ENCODE measurements at places on chromosomes 6 and 20.

DNA sequence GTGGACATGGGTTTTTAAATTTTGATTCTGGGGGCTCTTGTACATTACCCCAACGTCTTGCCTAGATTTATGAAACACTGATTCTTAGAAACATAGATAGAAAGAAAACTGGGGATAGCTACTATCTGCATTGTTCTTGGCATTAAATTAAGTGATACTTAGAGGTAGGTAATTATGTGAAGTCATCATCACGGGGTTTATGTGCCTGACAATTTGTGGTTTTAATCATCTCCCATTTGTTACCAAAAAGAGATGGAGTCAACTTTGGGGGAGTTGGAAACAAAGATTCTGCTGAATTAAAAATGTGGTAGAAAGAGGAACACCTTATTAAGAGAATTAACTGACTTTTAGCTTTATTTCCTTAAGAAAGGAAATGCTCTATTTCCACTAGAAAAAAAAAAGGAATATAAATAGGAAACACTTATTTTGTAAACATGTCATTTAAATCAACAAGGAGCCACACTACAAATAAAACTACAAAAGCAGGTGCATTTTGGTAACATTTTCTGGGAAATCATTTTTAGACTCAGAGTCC lies 5.6 kb downstream of the TNFAIP3 start:
- DNase-seq: no peak

GRCh38 chr6:3579652-3580175 lies 122.9 kb upstream of the SLC22A23 start:
- DNase-seq: no peak

DNA sequence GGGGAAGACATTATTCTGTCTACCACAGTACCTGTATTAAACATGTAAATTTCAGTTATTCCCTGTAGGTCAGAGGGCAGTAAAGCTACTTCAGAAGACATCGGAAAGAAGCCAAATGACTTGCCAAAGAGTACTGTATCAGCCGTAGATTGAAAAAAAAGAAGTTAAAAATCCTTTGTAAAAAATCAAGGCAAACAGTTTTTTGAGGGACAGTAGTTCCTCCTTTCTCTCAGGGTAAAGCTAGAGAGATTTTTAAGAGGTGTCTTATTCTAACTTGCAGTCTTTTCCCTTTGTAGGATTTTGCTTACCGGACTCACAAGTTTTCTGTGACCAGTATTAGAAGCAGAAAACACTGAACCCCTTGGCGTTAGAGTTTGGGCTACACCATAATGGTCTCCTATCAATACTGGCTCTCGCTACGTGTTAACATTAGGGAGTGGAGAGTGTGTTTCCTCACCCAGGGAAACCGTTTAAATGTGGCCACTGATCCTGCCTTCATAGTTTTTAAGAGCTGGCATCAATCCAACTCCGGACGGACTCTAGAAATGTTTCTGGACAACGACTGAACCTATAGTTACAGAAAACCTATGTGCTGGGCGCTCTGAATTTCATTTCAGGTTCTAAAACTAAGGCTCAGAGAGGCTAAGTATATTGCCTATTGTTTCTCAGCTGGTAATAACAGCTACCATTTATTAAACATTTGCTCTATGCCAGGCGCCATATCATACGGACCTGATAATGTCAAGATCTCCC lies 1.3 kb upstream of the ASXL1 start:
- DNase-seq: peak; percentile 15

DNA sequence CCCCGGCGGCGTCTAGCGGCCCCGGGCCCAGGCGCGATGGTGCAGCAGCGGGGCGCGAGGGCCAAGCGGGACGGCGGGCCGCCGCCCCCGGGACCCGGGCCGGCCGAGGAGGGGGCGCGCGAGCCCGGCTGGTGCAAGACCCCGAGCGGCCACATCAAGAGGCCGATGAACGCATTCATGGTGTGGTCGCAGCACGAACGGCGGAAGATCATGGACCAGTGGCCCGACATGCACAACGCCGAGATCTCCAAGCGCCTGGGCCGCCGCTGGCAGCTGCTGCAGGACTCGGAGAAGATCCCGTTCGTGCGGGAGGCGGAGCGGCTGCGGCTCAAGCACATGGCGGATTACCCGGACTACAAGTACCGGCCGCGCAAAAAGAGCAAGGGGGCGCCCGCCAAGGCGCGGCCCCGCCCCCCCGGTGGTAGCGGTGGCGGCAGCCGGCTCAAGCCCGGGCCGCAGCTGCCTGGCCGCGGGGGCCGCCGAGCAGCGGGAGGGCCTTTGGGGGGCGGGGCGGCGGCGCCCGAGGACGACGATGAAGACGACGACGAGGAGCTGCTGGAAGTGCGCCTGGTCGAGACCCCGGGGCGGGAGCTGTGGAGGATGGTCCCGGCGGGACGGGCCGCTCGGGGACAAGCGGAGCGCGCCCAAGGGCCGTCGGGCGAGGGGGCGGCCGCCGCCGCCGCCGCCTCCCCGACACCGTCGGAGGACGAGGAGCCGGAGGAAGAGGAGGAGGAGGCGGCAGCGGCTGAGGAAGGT lies 715 bp downstream of the SOX12 start:
- peak; percentile 64 for DNase-seq

- no peak for DNase-seq
Measured at GRCh38 chr6:145309842-145310535, 425.3 kb downstream of the EPM2A start.

- DNase-seq: no peak
Measured at GRCh38 chr6:133502441-133503335, 261.5 kb downstream of the EYA4 start.

GRCh38 chr6:38091613-38092012 lies 272.1 kb downstream of the ZFAND3 start:
- no peak for DNase-seq

- no peak for DNase-seq
Measured at GRCh38 chr6:112931832-112932231, 584.7 kb downstream of the RFPL4B start.

GRCh38 chr6:527989-528673 lies 128.8 kb downstream of the HUS1B start:
- DNase-seq: no peak

DNA sequence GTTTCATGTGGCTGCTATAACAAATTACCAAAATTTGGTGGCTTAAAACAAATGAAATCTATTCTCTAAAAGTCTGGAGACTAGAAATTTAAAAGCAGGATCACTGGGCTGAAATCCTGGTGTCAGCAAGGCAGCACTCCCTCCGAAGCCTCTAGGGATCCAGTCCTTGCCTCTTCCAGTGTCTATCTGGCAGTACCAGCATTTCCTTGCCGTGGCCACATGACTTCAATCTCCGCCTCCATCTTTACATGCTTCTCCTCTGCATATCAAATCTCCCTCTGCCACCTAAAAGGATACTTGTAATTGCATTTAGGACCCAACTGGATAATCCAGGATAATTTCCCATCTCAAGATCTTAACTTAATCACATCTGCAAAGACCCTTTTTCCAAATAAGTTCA lies 30.2 kb downstream of the ARHGAP18 start:
- DNase-seq: no peak

DNA sequence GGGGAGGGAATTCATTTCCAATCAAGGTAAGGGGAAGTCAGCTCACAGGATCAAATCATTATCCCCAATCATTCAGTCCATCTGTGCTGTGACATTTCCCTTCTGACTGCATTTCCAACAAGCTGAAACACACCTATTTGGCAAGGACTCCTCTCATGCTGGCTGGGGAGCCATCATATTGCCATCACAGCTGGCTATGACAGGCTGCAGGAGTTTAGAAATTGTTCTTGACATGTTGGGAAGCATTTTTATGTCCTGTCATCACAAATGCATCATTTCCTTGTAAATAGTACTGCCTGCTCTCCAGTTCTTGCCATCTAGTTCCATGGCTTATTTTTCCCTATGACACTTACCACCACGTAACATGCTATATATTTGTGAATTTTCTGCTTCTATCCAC lies 113.9 kb upstream of the TMEM170B start:
- DNase-seq: no peak

GRCh38 chr6:73962884-73963283 lies 266.9 kb downstream of the CD109 start:
- no peak for DNase-seq

GRCh38 chr6:47292944-47293343 lies 16.8 kb downstream of the TNFRSF21 start:
- no peak for DNase-seq

DNA sequence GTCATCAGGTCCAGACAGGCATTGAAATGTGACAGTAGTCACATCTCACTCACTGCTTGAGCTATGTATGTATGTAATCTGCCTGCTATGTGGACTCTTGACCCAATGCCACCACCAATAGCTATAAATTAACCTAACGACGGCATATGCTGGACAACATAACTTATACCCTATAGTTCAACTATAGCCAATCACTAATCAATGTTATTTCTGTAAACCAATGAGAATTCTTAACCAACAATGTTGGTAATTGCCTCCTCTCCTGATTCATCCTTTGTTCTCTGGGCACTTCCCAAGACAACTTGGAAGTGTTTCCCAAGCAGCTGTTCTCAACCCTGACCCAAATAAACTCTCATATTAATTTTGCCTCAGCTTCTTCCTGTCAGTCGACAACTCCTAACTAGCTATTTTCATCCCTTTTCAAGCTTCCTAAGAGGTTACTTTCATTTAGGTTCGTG lies 24.1 kb upstream of the SERPINB1 start:
- no peak for DNase-seq

GRCh38 chr20:703006-703405 lies 27.4 kb upstream of the SCRT2 start:
- DNase-seq: no peak

Data from prostate gland (tissue), 2 donors.